HCEC 1CT (cell line): ENCODE measurements at places on chromosomes 1 and 21.

GRCh38 chr1:33826711-33827110, 37.2 kb upstream of the HMGB4 start:
- DNase-seq, result no peak

DNA sequence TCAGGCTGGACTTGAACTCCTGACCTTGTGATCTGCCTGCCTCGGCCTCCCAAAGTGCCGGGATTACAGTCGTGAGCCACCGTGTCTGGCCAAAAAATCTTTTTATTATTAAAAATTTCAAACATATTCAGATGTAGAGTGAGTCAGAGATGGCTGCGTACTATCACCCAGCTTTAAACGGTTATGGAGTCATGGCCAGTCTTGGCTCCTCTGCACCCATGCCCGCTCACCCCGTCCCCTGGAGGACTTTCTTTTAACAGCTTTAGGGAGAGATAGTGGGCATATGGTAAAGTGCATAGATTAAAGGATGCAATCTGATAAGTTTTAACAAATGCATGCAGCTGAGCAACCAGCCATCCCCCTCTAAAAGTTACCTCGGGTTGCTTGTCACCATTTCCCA, 51.8 kb downstream of the TNFRSF8 start:
- no peak for DNase-seq

DNA sequence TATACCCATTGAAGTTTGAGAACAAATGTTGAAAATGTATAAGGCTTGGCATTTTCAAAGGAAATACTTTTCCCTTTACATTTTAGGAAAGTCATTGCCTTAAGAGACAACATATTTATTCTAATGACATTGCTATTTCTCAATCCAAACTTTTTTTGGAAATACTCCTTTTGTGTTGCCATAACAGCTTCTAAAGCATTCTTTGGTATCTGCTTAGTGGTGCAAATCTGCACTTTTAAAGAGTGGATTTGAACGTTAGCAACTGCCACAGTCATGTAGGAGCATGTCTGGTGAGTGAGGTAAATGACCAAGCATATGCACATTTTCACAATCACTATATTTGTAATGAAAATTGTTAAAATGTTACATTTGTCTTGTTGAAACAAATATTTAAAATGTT, 124.4 kb upstream of the GORAB start:
- DNase-seq, result no peak

GRCh38 chr1:205805082-205805711, 7.8 kb downstream of the SLC41A1 start:
- no peak for DNase-seq

DNA sequence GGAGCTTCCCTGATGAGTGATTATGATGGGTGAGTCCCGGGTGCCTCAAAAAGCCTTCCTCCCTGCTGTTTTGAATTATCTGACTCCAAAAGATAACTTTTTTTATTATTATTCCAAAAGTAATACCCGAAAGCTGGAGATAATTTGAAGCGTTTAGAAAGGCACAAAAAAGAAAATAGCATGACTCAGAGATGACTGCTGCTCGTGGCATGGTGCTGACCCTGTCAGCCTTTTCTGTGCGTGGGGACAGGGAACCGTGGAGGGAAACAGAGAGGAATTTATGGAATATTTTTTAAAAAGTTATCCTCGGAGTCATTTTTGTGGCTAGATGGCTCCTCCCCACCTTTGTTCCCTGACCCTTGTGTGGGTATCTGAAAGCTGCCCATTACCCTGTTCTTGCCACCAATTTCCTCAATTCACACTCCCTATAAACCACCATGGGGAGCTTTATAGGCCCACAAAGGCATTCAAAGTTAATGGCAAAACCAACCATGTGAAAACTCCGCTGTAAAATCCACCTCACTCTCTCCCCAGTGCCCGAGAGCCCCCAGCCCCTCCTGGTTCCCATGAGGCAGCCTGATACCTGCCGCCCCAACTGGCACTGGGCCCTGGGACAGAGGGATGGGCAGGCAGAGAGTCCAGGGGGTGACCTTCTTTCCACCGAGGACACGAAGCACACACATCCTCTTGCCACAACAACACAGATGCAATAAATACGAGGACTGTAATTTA, 37.5 kb downstream of the IGSF21 start:
- no peak for DNase-seq

DNA sequence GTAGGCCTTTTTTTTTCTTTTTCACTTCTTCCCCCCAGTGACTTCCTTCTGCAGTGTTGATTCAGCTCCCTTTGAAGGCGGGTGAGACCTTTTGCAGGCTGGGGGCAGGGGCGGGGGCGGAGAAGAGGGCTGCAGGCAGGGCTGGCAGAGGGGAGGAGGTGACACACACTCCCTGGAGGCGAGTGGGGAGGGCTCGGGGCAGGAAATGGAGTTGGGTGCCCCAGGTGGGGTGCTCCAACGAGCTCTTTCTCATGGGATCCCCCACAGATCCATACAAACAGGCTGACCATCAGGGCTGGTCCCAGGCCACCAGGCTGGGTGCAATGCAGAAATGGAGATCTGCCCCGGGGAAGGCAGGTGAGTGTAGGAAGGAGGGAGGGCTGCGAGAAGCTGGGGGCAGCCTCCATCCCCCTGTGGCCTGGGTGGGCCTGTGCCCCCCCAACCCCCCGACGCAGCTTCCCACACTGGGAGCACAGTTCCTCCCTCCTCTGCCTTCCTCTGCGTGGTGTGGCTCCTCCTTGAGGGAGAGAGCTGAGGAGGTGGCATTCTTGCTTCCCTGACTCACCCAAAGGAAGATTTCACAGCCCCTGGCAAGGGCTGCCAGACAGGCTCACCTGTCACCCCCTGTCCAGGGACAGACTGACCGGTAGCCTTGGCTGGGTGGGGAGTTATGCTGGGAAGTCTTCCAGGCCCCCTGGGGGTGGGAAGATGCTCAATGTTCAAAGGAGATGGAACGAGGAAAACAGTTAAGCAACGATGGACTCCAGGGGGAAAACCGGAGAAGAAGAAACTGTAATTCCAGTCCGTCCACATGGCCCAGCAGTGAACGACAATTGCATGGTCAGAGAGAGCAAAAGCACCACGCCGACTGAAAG, 7.1 kb upstream of the ITGB2 start:
- DNase-seq, result peak; percentile 49

GRCh38 chr1:212030936-212031528, 4.3 kb downstream of the INTS7 start:
- peak; percentile 92 for DNase-seq

- no peak for DNase-seq
These were observed 25.5 kb upstream of the PSMG1 start for GRCh38 chr21:39208624-39209333.

DNA sequence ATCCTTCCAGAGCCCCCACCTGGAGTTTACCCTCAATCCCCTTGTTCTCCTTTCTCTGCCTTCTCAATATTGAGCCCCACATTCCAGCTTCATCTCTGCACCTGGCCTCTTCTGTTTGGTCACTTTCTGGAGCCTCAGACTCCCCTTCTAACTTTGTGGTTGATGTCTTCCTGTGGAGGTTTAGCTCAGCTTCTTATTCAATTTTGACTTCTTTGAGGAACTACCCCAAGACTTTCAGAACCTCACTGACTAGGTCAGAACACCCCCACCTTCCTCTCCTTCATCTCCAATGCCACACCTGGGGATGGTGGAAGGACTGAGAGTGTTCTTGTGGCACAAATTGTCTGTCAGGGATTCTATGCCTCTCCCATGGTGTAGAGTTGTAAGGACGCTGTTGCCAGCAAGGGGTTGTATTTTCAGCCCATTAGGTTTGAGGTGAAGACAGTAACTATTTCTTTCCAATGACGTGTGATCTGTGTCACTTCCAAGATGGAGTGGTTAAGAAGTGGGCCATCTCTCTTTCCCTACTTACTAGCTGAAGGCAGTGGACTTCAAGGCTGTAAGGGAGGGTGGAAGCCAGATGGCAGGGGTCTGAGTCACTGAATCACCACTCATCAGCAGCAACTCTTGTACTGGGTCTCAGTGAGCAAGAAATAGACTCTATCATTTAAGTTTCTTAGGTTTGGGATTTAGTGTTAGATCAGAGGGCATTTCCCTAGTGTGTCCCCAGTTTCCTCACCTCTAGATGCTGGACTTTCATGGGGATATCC, 80.6 kb downstream of the PAPPA2 start:
- no peak for DNase-seq

- no peak for DNase-seq
These were observed 7.7 kb upstream of the HES5 start for GRCh38 chr1:2537784-2538115.

DNA sequence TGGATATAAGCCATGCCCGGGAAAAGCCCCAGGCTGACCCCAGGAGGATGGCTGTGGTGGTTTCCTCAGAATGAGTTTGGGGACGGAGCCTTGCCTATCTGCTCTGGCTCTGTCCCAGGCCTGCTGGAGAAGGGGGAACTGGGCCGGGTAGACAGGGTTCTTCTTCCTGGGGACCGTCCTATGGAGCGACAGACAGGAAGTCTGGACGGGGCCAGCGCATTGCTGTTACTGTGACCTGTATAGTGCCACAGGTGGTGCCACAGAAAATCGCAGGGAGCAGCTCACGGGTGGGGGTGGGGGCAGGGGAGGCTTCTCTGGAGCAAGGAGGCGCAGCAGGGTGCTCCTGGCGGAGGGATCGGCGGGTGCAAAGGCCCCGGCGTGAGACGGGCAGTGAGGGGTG, 36.4 kb downstream of the CFAP74 start:
- no peak for DNase-seq

DNA sequence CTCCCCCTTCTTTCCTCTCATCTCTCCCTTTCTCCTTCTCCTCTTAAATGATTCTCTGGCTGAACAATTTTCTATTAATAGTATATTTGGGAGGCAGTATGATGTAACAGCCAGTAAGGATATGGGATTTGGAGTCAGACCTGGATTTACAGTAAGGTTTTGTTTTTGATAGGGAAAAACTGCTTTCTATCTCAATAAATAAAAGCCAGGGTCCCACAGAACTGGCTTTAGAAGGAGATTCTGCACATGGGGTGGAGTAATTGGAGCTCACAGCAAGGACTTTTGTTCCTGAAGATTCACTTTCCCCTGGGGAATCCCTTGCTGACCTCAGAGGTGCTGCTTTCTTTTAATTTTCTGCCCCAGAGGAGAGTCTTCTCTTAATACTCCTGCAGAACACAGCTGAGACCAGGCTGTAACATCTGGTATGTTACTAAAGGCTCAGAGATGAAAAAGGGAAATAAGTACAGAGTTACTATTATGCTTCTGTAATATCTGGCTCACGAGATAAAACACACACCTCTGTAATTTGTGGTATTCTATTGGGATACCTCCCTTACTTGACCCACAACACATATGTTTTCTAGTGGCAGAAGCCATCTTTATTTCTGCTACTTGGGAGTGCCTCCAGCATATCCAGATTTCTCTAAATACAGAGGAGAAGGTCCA, 13.4 kb downstream of the EPB41 start:
- DNase-seq, result no peak

DNA sequence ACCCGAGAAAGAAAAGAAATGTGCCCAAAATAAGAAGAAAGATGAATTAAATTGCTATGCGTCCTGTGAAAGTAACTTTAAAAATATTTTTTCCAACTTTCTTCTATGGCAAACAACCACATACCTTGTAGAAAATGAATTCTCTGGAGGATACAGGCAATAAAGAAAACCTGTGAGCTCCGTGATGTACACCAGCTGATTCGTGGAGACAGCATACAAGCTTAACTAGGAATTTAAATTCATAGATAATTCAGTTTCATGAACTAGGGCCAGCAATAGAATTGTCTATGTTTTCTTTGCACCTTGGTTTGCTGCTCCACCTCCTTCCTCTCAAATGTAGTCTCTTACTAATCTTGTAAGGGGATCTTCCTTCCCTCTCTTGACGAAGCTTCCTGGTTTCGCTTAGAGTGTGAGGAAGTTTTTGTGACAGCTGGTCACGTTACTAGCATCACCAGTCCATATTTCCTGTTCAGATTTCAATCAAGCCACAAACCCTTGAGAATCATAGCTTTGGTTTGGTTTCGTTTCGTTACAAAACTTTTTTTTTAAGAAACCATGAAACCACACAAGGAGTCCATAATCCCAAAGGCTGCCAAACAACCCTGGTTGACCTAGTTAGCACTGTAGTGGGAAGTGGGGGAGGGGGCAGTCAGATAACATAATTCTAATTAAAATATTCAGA, 35.8 kb downstream of the GREM2 start:
- peak; percentile 78 for DNase-seq

GRCh38 chr1:184881941-184882913, 92.1 kb downstream of the NIBAN1 start:
- no peak for DNase-seq

GRCh38 chr1:226414098-226414698, 6.3 kb upstream of the PARP1 start:
- DNase-seq, result no peak

DNA sequence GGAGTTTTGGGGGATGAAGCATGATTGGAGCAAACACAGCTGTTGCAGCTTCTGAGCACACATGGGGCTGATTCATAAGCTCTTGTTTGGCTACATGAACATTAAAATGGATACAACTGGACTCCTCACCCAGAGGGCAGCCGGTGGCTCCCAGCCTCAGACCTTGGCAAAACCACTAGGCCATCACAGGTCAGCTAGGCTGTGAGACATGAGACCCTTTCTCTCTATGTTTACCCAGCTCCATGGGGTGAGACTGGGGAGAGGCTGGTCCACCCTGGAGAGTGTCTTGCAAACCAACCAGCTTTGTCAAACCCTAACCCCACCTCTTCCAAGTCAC, 388.7 kb downstream of the PTPRU start:
- no peak for DNase-seq

DNA sequence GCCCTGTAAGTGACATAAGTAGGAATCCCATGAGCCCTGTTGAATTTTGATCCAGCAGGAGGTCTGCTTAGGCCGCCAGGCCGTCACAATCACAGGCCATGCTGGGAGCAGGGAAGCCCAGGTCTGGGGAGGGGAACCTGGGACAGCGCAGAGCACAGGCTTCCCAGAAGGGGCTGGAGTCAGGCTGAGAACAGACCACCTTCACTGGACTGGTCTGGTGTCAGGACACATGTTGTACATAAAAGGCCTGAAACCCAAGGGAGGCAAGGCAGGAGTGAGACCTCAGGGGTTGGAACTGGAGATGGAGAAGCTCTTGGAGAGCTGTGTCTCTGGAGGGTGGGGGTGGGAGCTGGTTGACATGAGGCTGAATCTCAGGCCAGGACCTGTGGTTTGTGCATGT, 63.3 kb upstream of the ARTN start:
- DNase-seq, result no peak

GRCh38 chr1:16150508-16150907, 5.4 kb downstream of the EPHA2 start:
- no peak for DNase-seq

- no peak for DNase-seq
These were observed 6.6 kb upstream of the PRPF38B start for GRCh38 chr1:108685529-108685928.

GRCh38 chr1:206447792-206448191, 22.5 kb upstream of the IKBKE start:
- no peak for DNase-seq

- DNase-seq, result no peak
These were observed 450 bp downstream of the SDE2 start for GRCh38 chr1:225998560-225999226.
